ENCODE measurements at places on chromosomes 12 and 14.

DNA sequence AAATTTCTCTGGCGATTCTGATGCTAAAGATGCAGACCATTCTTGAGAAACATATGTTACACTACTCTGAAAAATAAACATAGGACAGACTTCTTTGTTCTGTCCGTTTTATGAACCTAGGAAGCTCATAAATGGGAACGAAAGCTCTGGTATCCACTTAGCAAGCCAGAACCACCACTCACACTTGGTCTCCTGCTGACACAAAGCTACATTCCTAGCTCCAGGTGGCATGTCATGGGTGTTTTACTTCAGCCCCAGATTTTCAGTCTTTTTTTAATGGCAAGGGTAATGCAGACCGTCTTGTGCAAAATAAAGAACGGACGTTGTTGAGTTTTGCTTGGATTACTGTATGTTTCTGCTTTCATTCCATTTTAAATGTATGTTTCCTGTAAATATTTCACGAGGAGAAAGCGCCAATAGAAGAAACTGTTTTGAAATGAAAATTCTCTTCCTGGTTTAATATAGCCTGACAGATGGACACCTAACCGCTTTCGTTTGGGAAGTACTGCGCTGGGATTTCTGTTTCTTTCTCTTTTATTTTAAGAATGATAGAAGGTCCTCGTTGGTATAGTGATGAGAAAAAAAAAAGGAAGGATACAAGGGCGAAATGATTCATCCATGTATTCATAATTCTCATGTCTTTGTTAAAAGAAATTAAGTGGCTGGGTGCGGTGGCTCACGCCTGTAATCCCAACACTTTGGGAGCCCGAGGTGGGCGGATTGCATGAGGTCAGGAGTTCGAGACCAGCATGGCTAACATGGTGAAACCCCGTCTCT, 871 bp upstream of the COQ5 start:
- H3K4me3 ChIP-seq: peak overlapping the region; percentile 99
- H3K27ac ChIP-seq: peak overlapping the region; percentile 100
- DNase-seq: no peak
- peaks cover 15% of the 10 kb centered on the region for H3K4me1 ChIP-seq

DNA sequence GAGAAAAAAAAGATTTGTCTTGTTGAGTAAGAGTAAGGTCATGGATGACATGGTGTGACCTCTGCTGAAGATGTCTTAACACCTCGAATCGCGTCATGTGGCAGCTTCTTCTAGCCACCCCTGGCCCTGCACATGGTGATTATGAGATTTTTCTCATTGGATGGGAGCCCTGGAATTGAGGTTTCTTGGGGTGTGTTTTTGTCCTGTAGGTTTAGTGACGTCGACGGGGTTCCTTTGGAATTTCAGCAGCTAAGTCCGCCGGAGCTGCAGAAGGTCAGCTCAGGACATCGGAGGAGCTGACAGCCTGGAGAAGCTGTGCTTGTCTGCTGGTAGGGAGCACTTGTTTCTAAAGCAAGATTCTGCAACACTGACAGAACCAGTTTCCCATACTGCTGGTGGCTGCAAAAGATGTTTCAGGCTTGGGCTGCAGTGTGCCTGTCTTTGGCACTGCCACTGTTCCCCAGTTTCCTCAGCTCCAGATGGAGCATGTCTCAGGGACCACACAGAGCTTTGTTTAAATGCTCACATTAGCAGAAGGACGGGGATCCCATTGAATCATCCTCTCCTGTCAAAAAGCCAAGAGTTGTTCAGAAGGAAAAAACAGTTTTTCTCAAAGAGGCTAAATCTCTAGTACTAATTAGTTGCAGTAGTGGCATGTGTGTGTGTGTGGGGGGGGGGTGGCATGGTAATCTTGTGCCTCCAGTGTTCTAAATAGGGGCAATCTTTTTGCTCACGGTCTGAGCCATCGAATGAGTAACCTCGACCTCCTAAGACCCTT, 5.2 kb upstream of the FOS start:
- H3K4me3 ChIP-seq: no peak overlapping the region
- H3K27ac ChIP-seq: peak overlapping the region; percentile 100
- peaks cover 20% of the 10 kb centered on the region for H3K4me1 ChIP-seq
- no peak for DNase-seq
- peaks cover 41% of the 10 kb centered on the region for H3K36me3 ChIP-seq

- H3K27ac ChIP-seq: no peak overlapping the region
- no peaks in the 10 kb centered on the region for H3K36me3 ChIP-seq
- H3K4me3 ChIP-seq: no peak overlapping the region
- no peak for DNase-seq
- H3K27me3 ChIP-seq: peaks cover 28% of the 10 kb centered on the region
Measured at GRCh38 chr12:106192659-106193393, 54.1 kb upstream of the NUAK1 start.

DNA sequence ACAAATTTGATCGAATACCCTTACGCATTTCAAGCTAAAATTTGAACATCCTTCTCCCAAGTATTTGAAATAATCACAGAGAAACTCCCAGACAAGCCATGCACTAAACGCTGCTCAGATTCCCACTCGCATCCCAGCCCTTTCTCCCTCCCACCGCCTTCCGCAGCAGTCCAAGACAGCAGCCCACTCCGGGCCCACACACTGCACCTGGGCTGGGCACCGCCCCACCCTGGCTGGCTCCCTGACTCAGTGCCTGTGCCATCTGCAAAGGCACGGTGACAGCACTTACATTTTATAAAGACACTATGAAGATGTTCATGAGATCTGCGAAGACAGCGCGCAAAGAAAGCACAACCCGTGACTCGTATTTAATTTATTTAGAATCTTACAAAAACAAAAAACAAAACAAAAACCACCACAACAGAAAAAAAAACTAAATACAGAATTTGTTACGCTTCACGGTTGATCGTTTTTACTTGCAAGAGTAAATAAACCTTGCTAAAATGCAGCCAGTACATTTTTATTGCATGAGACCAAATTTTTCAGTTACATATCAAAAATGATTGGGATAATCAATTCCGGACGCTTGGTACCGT, 17.2 kb upstream of the CDK2AP1 start:
- no peak overlapping the region for H3K27ac ChIP-seq
- no peak for DNase-seq
- no peak overlapping the region for H3K4me3 ChIP-seq
- peaks cover 24% of the 10 kb centered on the region for H3K36me3 ChIP-seq

DNA sequence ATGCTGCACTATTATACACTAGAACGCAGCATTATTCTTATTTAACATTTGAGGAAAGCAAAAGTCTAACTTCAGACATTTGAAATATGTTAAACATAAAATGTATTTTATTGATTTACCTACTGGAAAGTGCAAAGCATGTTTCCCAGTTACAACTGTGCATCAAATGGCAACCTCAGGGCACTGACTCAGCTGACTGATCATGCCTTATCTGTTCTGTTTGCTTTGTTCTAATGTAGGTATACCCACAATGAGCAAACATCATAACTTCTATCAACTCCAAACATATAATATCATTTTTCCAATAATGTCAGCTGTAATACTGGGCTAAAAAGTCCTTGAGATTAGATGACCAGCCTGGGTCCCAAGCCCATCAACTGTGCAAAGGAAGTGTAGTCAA, 431.0 kb downstream of the FOXG1 start:
- no peak overlapping the region for H3K4me3 ChIP-seq
- no peak overlapping the region for H3K27ac ChIP-seq
- no peaks in the 10 kb centered on the region for H3K36me3 ChIP-seq

DNA sequence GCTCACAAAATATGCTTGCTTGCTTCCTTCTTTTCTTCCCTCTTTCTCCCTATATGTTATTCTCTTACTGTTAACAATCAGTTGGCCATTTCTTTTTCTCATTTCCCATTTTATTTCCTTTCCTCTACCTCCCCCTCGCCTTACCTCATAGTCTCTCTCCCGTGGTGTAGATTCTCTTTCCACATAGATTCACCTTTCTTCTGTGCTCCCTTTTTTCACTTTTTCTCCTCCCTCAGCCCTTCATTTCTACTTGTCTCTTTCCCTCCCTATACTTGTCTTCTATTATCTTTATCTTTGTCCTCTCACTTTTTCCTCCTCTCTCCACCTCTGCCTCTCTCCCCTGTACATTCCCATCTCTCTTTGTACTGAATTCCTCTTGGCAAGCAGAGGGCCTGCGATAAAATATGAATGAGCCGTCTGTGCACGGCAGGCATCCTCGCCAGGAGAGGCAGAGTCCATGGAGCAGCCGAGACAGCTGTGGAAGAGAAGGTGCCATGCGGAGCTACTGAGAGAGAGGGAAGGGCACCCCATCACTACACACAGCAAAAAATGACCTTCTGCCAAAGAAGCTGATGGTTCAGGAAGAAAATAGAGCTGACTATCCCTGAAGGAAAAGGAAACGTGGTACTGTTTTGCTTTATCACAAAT, 12.1 kb downstream of the C14orf93 start:
- no peak overlapping the region for H3K4me3 ChIP-seq
- H3K27ac ChIP-seq: no peak overlapping the region
- H3K36me3 ChIP-seq: no peaks in the 10 kb centered on the region
- DNase-seq: no peak
- H3K27me3 ChIP-seq: no peaks in the 10 kb centered on the region
- H3K4me1 ChIP-seq: no peaks in the 10 kb centered on the region

GRCh38 chr12:28191051-28192048, 1.1 kb downstream of the CCDC91 start:
- peaks cover 50% of the 10 kb centered on the region for H3K4me1 ChIP-seq
- H3K4me3 ChIP-seq: peak overlapping the region; percentile 97
- H3K27me3 ChIP-seq: no peaks in the 10 kb centered on the region
- H3K36me3 ChIP-seq: peaks cover 18% of the 10 kb centered on the region
- peak; percentile 41 for DNase-seq

DNA sequence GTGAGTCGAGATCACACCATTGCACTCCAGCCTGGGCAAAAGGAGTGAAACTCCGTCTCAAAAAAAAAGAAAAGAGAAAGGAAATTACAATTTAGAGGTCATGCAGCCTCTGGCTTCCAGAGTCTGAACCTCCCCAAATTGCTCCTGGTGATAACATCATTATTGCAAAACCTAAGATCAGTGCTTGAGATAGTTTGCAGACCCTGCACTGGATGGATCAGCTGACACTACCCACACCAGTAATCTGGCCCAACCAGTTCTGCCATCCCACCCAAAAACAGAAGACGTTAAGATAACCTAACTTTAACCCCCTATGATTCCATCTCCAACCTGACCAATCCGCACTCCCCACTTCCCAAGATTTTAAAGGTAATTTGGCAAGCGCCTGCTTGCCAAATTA, 353.7 kb upstream of the DIO2 start:
- no peaks in the 10 kb centered on the region for H3K27me3 ChIP-seq
- no peaks in the 10 kb centered on the region for H3K4me1 ChIP-seq
- DNase-seq: no peak
- no peak overlapping the region for H3K27ac ChIP-seq
- no peak overlapping the region for H3K4me3 ChIP-seq

DNA sequence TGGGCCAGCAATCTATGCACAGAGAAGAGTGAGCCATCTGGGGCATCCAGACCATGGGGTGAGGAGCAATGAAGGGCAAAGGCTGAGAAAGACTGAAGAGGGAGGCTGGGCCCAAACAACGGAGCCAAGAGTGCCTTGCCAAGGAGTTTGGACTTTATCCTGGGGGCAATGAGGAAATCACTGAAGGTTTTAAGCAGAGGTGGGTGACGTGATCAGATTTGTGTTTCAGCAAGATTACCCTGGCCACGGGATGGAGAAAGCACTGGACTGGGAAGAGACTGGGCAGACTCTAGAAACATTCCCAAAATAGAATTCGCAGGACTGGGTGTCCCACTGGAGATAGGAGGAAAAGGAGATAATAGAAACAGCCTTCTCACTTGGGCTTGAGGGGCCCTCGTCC, 65.3 kb downstream of the DPF3 start:
- H3K4me3 ChIP-seq: no peak overlapping the region
- no peak overlapping the region for H3K27ac ChIP-seq
- H3K27me3 ChIP-seq: peaks cover 44% of the 10 kb centered on the region
- no peak for DNase-seq
- H3K4me1 ChIP-seq: no peaks in the 10 kb centered on the region

- H3K4me3 ChIP-seq: peak overlapping the region; percentile 6
- peaks cover 25% of the 10 kb centered on the region for H3K27me3 ChIP-seq
- H3K4me1 ChIP-seq: peaks cover 34% of the 10 kb centered on the region
- H3K36me3 ChIP-seq: peaks cover 13% of the 10 kb centered on the region
- H3K27ac ChIP-seq: peak overlapping the region; percentile 30
Measured at GRCh38 chr12:48995086-48995879, 3.9 kb downstream of the DDN start.

- H3K36me3 ChIP-seq: no peaks in the 10 kb centered on the region
- H3K4me1 ChIP-seq: no peaks in the 10 kb centered on the region
- H3K27me3 ChIP-seq: no peaks in the 10 kb centered on the region
- no peak overlapping the region for H3K4me3 ChIP-seq
- no peak for DNase-seq
Measured at GRCh38 chr12:43402436-43402835, 149.6 kb downstream of the ADAMTS20 start.

- no peak overlapping the region for H3K4me3 ChIP-seq
- no peak overlapping the region for H3K27ac ChIP-seq
- peaks cover 26% of the 10 kb centered on the region for H3K27me3 ChIP-seq
- no peak for DNase-seq
- H3K4me1 ChIP-seq: no peaks in the 10 kb centered on the region
- H3K36me3 ChIP-seq: no peaks in the 10 kb centered on the region
Measured at GRCh38 chr14:56514663-56515371, 64.8 kb upstream of the TMEM260 start.

DNA sequence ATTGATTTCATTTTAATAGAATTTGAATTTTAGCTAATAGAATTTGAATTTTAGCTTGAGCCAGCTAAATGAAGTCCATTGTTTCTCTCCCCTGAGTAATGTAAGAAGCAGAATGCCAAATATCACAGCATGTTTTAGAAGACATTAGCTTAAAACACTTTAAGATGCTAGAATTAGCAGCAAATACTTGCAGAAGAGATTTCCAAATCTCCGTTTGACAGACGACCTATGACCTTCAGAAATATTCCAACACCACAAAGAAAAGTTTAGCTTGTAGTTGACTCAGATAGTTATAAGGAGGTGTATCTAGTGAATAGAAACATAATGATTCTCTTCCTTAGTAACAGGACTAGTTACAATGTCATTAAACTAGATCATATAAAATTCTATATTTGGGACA, 51.7 kb upstream of the MYF6 start:
- no peak for DNase-seq
- H3K27ac ChIP-seq: no peak overlapping the region
- no peak overlapping the region for H3K4me3 ChIP-seq
- no peaks in the 10 kb centered on the region for H3K27me3 ChIP-seq
- H3K36me3 ChIP-seq: no peaks in the 10 kb centered on the region

GRCh38 chr14:69713993-69714679, 52.8 kb upstream of the SRSF5 start:
- no peak overlapping the region for H3K4me3 ChIP-seq
- no peaks in the 10 kb centered on the region for H3K27me3 ChIP-seq
- peaks cover 61% of the 10 kb centered on the region for H3K36me3 ChIP-seq
- peaks cover 41% of the 10 kb centered on the region for H3K4me1 ChIP-seq
- H3K27ac ChIP-seq: peak overlapping the region; percentile 92

GRCh38 chr12:40105515-40106201, at the start of gene SLC2A13:
Gene SLC2A13 (minus strand): TSS chr12:40106081. CDS start chr12:40105808, 273 bp downstream.
- peak within 1 kb of the TSS; percentile 90 for H3K4me3 ChIP-seq
- H3K27me3 ChIP-seq: no peaks in the 10 kb centered on the region
- peak; percentile 79 for DNase-seq
- H3K4me1 ChIP-seq: peaks cover 37% of the 10 kb centered on the region
- peaks cover 26% of the 10 kb centered on the region for H3K36me3 ChIP-seq
- peak within 1 kb of the TSS; percentile 87 for H3K27ac ChIP-seq

- peak; percentile 36 for DNase-seq
- H3K4me1 ChIP-seq: peaks cover 11% of the 10 kb centered on the region
Measured at GRCh38 chr14:61296719-61297502, 15.8 kb upstream of the TMEM30B start.
